ENCODE measurements at places on chromosomes 2 and 18.

DNA sequence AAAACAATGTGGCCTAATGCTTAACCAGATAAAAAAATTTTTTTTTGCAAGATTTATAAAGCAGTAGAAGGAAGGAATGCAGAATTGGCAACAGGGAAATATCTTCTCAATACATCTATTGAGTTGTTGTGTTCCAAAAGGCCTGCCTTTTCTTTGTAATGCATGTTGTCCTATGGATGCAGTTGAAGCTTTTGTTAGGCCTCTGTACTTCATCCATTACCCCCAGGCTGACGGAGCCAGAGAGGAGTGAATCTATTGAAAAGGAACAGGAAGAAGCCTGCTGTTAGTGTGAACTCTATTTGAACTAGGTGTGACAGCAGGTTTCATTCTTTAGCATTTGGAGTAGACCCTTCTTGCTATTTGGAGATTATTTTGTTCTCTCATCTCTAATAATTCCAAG is 56.5 kb downstream of the MTX2 start:
- DNase-seq = no peak

- DNase-seq = no peak
Observed at GRCh38 chr18:4851301-4851976, 345.6 kb downstream of the AKAIN1 start.

- peak; percentile 50 for DNase-seq
Observed at GRCh38 chr18:62982600-62983251, 267.4 kb downstream of the PHLPP1 start.

DNA sequence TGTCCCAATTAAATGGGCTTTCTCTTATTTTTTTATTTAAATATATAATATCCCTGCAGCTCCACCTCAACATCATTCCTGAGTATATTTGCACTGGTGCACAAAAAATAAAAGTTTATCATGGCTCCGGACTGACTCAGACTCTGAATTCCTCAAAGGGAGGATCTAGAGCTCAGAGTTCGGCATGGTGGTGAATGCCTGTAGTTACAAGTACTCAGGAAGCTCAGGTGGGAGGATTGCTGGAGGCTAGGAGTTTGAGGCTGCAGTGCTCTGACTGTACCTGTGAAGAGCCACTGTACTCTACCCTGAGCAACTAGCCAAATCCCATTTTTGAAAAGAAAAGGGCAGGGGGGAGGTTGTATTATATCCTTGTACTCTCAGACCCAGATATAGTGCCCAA is 52.8 kb upstream of the NRXN1 start:
- DNase-seq = no peak

- DNase-seq = no peak
Observed at GRCh38 chr18:23752363-23752762, 63.1 kb downstream of the LAMA3 start.

DNA sequence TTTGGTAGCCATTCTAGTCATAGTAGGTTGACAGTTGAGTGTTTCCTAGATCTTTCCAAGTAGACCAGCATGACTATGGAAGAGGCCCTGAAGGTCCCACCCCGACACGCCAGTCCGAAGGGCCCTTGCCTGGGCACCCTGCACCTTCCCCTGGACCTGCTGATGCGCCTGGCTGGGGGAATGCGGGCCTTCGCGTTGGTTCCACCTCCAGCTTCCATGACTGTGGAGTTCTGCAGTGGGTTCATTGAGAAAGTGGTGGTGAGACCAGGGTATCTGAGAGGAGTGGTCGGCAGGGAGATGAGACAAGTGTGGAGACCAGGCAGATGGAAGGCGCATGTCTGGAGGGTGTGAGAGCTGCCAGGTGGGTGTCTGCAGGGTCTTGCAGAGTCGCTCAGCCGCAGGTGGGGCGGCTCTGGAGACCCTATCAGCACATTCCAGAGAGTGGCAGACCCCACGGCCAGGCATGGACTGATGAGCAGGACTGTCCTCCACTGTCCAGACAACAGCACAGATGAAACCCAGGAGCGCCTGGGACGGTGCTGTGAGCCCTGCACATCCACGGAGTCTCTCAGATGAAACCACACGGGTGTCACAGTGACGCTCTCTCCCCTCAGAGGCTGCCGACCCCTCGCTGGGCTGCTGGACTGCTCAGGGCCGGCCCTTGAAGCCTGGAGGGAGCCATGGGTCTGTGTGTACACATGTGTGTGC is 182.5 kb upstream of the HDAC4 start:
- no peak for DNase-seq

- DNase-seq = peak; percentile 59
Observed at GRCh38 chr2:112482309-112483041, 519 bp downstream of the TTL start.

DNA sequence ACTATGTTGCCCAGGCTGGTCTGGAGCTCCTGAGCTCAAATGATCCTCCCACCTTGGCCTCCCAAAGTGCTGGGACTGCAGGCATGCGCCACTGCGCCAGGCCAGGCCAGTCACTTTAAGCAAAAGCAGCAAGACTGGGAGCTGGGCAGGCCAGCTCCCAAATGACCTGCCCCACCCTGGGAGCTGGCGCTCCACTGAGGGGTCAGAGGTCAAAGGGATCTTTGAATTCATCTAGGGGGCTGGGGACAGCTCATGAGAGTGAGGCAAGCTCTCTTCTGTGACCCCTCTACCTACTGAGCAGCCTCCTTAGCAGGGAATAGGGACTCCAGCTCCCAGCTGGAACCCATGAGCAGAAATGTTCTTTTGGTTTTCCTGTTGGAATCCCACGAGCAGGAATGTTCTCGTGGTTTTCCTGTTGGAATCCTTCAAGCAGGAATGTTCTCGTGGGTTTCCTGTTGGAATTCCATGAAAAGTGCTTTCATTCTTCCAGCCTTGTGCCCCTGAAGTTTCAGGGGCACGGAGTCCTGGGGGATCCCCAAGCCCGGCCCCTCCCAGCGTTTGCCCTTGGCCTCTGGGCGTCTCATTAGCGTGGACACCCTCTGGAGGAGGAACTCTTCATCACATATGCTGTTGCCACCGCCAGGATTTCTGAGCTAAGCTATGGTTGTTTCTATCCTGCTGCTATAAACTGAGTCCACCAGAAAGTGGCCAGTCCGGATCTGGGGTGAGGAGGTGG is 162.0 kb upstream of the HAAO start:
- no peak for DNase-seq

DNA sequence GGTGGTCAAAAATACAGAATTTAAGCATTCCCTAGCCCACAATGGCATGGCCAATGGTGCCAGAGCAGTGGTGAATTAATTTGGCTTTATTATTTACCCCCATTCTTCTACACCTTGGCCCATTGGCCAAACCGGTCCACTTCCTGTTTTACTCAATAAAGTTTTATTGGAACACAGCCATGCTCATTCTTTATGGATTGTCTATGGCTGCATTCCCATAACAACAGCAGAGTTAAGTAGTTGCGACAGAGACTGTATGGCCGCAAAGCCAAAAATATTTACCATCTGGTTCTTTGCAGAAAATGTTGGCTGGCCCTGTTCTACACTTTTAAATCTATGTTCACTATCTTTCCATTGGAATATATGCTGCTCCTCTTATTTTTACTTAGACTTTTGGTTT is 130.3 kb upstream of the CCDC68 start:
- DNase-seq = no peak

DNA sequence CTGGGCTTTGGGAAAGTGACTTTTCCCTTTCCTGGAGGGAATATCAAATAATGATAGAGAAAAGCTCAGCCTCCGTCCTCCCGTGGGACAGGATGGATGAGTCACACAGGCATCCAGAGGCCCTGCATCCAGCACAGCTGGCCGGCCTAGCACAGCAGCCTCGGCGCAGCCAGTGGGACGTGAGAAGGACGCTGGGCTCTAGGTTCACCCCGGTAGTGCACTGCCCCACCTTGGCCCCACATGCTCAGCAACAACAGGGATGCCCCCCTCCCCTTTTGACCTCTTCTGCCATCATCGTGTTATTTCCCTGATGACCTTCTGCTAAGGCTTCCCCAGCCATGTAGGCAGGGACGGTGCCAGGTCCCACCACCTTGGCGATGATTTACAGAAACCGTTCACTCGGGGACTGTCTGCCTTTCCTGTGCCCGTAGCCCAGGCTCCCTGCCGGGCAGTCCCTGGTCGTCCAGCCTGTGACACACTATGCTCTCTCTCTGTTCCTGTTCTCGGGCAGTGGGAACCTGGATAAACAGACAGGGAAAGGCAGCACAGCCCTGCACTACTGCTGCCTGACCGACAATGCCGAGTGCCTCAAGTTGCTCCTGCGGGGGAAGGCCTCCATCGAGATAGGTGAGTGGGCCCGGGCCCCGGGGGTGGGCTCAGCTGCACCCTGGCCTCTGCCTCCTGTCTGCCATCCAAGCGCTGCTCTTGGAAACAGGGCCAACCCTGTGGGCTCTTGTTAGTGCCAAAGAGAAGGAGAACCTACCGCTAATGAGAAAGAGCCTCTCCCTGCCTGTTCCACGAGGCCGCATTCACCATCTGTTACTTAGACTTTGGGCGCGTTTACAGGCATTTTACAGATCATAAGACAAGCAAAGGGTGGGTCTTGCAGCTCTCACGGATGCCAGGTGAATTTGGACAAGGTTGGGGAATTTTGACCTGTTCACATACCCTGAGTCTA is 44.6 kb downstream of the ITGB1BP1 start:
- DNase-seq = no peak

DNA sequence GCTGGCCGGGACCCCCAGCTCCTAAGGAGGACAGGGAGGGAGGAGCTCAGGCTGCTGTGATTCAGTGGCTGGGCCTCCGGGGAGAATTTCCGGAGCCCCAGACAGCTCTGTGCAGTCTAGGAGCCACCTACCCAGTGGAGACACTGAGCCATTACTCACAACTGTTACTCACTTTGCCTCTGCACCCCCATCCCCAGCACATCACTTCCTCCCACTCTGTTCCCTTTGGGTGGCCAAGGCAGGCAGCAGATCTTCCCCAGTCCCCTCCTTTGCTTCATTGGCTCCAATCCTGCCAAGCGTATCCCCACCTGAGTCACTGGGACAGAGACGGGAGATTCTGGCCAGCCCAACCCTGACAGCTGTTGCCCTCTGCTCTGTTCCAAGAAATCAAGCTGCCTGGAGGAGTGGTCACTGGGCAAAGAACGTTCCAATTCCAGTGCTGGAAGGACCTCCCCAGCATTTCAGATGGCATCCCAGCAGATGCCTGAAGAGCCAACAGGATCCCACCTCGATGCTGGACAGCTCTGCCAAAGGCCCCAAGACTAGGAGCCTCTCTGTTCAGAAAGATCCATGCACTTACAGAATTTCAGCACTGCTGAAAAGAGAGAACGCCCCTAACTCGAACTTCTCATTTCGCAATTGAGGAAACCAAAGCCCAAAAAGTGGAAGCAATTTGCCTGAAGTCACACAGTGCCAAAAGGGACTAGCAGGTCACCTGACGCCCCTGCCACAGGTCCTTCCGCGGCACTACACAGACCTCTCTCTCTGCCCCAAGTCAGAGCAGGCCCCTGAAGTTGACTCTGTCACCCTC is 68.3 kb downstream of the TNS1 start:
- DNase-seq = no peak

DNA sequence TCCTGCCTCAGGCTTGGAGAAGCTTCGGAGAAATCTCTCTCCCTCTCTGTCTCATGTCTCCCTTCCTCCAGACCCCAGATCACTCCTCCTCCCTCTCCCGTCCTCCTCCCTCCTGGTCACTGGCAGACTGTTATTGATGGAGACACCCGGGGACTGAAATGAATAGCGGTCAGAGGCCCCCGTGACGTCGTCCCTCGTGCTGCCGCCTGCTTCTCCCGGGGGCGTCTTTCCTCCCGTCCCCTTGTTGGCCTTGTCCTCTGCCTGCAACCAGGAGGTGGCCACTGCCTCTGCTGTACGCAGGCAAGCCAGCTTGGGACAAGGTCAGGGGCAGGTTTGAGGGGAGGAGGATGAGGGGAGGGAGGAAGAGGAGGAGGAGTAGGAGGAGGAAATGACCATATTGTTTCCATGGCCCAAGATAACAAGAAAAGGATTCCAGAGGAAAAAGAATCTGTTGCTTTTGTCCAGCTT is 78.2 kb downstream of the CELF4 start:
- no peak for DNase-seq

- peak; percentile 26 for DNase-seq
Observed at GRCh38 chr2:98334439-98335078, 11.7 kb upstream of the CNGA3 start.

GRCh38 chr2:36438449-36438977 is 82.9 kb downstream of the CRIM1 start:
- no peak for DNase-seq

GRCh38 chr18:31489311-31489710 is 8.7 kb upstream of the DSG2 start:
- DNase-seq = no peak

DNA sequence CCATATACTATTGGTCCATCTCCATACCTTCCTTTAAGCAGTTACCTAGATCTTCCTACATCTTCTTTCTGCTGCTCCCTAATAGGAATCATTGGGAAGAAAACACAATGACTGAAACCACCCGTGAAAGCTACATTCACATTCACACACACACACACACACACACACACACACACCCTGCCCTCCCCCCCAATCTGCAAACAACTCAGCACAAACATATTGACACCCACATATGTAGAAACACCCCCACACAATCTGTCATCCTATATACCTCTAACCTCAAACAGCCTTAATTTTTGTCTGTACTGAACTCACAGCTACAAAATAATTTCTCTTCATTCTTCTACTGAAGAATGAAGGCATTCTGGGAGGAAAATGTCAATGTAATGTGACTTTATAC is 63.8 kb downstream of the KLF7 start:
- no peak for DNase-seq

GRCh38 chr2:112481528-112482233 is at the start of gene TTL:
Gene TTL, plus strand, starts transcription at chr2:112482156. Its CDS starts 189 bp downstream, at chr2:112482345.
- peak; percentile 79 for DNase-seq

DNA sequence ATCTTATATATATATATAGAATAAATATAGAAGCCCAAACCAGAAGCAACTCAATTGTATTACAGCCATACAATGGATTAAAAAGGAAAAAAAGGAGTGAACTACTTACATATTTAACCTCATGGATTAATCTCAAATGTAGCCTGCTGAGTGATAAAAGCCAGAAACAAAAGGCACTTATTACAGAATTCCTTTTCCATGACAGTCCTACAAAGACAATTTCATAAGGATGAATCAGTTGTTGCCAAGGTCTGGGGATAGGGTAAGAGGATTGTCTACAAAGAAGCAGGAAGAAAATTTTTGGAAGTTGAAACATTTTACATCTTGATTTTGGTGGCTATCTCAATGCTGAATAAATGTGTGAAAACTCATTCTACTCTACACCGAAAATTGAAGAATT is 103.9 kb upstream of the DCC start:
- no peak for DNase-seq

- no peak for DNase-seq
Observed at GRCh38 chr2:174662859-174663258, 65.3 kb upstream of the WIPF1 start.
